MV-4-11 (cell line): ENCODE measurements at places on chromosomes 4 and X.

GRCh38 chrX:153626025-153626633 lies 20.9 kb upstream of the DUSP9 start:
- no peak for DNase-seq

- DNase-seq = peak; percentile 17
These were observed 31.5 kb downstream of the PRPS1 start for GRCh38 chrX:107659768-107660167.

GRCh38 chr4:142728233-142728632 lies 117.9 kb downstream of the INPP4B start:
- DNase-seq = no peak

- DNase-seq = no peak
These were observed 46.7 kb downstream of the MAGEB17 start for GRCh38 chrX:16213961-16214360.

DNA sequence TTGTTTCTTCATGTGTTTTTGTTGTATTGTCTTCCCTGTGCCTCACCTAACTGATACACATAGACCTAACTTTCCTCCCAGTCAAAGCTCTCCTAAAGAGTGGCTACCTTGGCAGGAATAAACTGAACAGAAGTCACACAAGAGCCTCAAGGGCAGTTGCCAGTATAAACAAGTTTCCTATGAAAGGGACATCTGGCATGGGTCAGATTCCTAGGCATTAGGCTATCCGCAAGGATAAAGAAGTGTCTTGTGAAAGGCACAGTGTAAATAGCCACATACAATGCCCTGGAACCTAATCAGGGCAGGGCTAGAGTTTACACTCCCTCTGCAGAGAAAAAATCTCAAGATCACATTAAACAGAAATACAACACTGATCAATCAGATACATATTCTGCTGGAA lies 220.8 kb downstream of the SPANXN3 start:
- DNase-seq = no peak

- no peak for DNase-seq
These were observed 13.5 kb upstream of the SPP1 start for GRCh38 chr4:87961993-87962392.

DNA sequence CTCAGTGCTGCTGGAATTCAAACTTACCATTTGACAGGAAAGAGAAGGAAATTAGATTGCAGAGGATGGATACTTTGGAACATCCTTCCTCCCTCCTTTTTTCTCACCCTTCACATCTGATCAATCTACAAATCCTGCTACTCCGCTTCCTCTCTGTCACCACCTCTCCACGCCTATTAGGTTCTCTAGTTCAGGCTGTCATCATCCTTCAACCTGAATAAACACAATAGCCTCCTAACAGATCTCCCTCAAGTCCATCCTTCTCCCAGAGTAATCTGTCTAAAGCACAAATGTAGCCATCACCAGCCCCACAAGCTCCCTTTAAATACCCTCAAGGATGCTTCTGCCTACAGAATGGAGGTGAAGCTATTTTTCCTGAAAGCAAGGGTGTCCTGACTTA lies 20.0 kb upstream of the SLAIN2 start:
- no peak for DNase-seq

DNA sequence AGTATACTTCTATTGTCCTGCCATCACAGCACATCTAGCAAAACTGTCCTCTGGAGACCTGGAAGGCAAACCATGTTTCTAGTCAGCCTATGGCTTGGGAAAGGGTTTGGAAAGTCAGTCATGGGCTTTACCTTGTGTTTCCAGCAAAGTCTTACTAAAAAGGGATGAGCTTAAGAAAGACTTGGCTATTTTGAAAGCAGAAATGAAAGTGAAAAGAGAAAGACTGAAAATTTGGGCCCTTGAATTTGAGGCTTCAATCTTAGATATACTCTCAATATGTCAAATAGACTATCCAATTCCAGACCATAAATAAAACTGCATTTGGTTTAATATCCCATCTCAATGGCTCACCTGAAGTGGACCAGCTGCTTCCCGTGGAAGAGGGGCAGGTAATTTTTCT lies 127.9 kb downstream of the ZNF330 start:
- peak; percentile 28 for DNase-seq

- no peak for DNase-seq
These were observed 371.0 kb downstream of the BCOR start for GRCh38 chrX:39726771-39727170.

DNA sequence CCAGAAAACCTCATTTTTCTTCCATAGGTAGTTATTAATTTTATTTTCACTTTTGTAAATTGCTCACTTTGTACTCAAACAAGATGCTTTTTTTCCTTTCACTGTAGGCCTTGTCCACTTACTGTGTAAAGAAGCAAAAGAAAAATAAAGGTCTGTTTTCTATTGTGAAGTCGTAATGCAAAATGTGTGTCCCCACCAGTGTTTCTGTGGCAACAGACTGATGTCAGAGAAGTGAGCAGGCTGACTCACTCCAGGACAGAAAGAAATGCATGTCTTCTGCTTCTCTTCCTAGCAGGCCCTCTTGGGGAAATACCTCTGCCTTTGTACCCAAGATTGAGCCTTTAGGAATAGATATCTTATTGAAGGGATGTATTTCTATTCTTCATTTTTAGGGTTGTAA lies 30.3 kb downstream of the INPP4B start:
- peak; percentile 69 for DNase-seq

GRCh38 chr4:181971973-181972372 lies 271.2 kb upstream of the TENM3 start:
- no peak for DNase-seq

- DNase-seq = no peak
These were observed 12.3 kb upstream of the NDP start for GRCh38 chrX:43985511-43985910.

DNA sequence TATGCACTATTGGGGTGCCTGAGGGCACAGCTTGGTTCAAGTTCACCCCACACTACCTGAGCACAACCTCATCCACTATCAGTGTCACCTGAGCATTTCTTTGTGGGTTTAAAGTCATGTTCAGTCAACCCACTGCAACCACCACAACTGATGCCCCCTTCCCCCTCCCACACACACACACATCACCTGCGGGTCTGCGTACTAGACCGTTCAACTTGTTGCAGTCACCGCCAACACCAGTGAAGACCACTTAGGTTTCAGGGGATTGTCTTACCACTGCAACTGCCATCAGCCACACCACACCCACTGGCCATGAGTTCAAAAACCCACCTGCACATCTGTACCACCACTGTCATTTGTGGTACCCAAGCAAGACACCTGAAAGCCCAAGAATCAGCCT lies 355.0 kb downstream of the SH3BGRL start:
- no peak for DNase-seq
